ENCODE measurements at places on chromosomes 7 and 10. TPM values are rescaled to one million over a fixed set of nuclear protein-coding genes. Genes with fewer than 3 reads are reported as not detected.

Gene SRRM3
- 0.58 TPM for total RNA-seq

Gene SCART1
- 3.3 TPM for total RNA-seq

GRCh38 chr7:136325578-136325977 lies 348.4 kb upstream of the MTPN start:
- DNase-seq, result no peak

- no peak for DNase-seq
Observed at GRCh38 chr10:5297466-5297865, 67.3 kb upstream of the UCN3 start.

GRCh38 chr10:112365014-112365432 lies 8.9 kb upstream of the ACSL5 start:
- no peak for DNase-seq

DNA sequence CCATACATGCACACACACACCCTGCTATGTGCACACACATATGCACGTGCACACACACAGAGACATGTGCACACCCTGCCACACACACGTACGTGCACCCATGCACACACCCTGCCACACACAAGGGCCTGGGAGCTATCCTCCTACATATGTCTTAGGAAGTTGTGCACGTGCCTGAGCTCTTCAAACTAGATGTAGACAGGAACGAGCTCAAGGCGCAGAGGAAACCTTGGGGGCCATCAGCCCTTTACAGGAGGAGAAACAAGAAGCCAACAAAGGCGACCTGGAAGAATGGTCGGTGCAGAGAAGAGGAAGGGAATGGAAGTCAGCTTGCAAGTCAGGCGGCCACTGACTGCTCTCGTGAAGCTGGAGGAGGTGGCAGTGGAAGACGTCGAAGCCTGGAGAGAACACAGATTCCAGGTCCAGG lies 58.7 kb downstream of the AOC1 start:
- DNase-seq, result no peak

Gene CALHM3
- total RNA-seq, result not detected

Gene PRRT4
- total RNA-seq, result 1.4 TPM

DNA sequence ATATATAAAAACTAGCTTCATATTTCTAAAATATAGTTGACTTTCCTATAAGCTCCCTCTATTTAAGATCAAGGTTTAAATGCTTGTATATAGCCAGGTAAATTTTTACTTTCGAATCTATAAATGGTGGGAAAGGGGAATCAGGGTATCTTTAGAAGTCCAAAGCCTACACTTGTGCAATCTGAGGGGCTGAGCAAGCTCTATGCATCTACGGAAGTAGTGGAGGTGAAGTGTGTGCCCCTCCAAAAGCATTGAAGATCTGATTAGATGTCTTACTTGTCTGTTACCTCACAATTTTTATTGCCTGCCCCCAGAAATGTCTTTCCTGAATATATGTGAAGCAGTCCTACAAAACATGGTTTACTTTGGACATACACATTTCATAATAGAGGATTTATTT lies 1.6 kb downstream of the AKAP9 start:
- no peak for DNase-seq

DNA sequence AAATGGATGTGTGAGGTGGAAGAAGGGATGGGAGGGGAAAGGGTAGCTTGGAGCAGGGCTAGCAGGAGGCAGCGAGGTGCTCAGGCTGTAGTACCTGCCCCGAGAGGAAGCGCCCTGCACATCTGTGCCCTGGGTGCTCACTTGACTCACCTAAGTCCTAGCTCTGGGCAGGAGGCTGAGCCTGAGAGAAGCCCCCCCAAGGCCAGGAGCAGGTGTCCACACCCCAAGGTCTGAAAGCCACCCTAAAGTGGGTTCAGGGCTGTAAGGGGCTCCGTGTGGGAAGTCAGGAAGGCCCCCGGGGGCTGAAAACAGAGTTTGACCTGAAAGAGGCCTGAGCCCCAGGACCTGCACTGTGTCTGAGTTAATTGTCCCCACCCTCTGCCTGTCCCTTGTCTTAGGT lies 95.8 kb upstream of the PODXL start:
- DNase-seq, result no peak

DNA sequence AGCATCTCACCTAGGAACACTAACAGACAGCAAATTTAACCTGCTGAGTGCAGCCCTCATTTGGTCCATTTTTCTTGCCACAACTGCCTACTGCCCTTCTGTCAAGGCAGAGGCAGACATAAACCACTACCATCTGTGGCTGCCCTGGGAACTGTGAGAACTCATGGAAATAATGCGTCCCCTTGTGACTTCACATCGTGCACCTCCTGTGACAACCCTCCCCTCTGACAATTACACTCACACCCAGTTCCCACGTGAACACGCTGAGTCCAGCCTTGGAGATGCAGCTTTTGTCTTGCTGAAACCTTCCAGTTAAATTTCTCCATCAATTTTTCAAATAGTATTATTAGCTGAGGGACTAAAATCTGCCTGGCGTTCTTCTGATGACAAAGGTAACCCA lies 193.1 kb upstream of the KLF14 start:
- no peak for DNase-seq

GRCh38 chr7:42347616-42348015 lies 110.6 kb upstream of the GLI3 start:
- no peak for DNase-seq

DNA sequence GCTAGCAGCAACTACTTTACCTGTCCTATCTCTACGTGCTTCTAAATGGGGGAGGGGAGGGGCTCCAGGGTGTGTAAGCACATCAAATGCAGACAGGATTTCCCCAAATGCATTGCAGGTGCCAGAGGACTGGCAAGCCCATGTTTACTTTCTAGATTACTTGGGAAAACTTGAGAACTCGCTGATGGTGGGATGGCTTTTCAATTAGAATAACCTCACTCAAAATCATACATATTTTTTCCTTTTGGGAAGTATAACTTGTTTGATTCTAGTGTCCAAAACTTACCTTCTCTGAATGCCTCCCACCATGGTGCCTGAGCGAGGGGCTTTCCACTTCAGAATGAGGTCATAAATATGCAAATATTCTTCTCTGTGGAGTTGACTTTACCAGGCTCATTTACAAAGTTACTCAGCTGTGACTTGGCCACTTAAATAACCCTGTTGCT lies 191.3 kb upstream of the RHOBTB1 start:
- DNase-seq, result no peak

GRCh38 chr7:69090936-69091335 lies 507.3 kb upstream of the AUTS2 start:
- no peak for DNase-seq

- no peak for DNase-seq
Observed at GRCh38 chr7:106883456-106884026, 18.5 kb downstream of the PIK3CG start.

Gene ZKSCAN5
- 14.6 TPM for total RNA-seq

Gene TMEM140
- total RNA-seq, result 9.2 TPM

- DNase-seq, result no peak
Observed at GRCh38 chr7:39042670-39043069, 65.0 kb downstream of the POU6F2 start.

GRCh38 chr10:49047128-49047639 lies 68.1 kb downstream of the VSTM4 start:
- DNase-seq, result no peak

GRCh38 chr10:60614363-60614762 lies 163.9 kb upstream of the CDK1 start:
- DNase-seq, result no peak

Gene PCDH15
- total RNA-seq, result 1.9 TPM

Gene SPDYE2B
- not detected for total RNA-seq

DNA sequence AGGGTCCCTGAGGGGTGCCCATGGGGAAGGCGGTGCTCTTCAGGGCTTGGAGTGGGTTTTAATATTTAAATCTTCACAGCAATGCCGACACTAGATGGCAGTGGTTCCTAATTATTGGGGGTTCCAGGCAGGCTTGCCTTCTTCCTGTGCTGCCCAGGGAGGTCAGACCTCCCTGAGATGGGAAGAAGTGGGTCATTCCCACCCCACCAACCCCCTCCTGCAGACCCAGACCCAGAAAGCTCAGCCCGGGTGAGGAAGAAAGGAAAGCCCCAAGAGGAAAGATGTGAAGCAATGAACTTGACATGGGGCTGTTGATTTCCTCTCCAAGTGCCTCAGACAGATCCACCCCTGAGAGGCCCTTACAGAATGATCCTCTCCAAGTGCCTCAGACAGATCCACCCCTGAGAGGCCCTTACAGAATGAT lies 85.1 kb upstream of the LANCL2 start:
- peak; percentile 51 for DNase-seq

DNA sequence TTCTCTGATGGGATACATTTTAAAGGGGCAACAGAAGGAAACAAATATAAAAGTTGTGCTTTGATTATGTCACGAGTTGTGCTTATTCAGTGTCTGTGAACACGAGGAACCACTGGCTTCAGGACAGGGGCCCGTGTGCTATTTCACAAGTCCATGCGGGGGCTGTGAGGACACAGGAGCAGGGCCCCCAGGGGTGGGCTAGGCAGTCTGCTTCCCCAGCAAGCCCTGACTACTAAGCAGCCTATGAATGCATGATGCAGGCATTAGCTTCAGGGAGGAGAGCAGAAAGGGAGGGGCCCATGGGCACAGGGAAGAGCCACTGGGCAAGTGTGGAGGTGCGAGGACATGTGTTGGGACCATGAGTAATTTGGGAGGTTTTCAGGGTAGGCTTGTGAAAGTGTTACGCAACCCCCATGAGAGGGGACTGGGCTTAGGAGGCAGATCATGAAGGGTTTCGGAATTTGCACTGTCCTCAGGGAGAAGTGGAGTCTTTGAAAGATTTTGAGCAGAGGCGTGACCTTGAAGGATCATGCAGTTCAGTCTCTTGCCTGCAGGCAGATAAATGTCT lies 424.9 kb downstream of the CALN1 start:
- no peak for DNase-seq

- no peak for DNase-seq
Observed at GRCh38 chr10:71014021-71014805, 125.8 kb upstream of the PCBD1 start.

Gene TBX20
- total RNA-seq, result 14.0 TPM

- DNase-seq, result no peak
Observed at GRCh38 chr7:13800694-13801448, 188.6 kb downstream of the ETV1 start.

DNA sequence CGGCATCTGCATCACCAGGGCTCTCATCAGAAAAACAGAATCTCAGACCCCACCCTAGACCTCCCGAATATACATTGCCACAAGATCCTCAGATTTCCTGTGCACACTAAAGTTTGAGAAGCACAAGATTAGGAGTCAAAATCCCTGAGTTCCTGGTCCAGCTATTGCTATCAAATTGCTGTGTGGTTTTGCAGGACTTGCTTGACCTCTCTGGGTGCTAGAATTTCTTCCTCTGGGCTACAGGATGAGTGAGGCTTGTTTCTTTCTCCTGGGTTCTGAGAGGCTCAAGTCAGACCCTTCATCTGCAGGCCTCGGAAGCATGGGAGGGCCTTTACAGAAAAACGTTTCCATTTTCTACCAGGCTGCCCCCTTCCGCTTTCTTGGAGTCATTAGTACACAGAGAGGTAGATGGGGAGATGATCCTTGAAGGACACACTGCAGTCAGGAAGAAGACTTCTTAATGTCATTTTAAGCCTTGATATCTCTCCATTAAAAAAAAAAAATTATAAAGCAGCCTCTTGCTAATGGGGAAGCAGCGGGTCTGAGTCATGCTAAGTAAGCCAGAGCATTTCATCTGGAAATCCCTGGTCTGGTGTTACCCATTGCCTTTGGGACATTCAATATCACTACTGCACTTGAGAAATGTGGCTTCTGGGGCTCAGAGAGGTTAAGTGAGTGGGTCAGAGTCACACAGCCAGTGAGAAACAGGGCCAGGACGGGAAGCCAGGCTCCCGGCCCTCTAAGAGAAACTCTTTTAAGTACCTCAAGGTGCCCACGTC lies 173.5 kb downstream of the KCNMA1 start:
- no peak for DNase-seq

Gene FAM180A
- total RNA-seq, result 0.63 TPM
